ENCODE measurements at places on chromosomes 12 and 14.

- DNase-seq = no peak
These were observed 26.1 kb upstream of the ETV6 start for GRCh38 chr12:11623382-11623781.

GRCh38 chr14:61868846-61869245 is 106.6 kb downstream of the SNAPC1 start:
- no peak for DNase-seq

DNA sequence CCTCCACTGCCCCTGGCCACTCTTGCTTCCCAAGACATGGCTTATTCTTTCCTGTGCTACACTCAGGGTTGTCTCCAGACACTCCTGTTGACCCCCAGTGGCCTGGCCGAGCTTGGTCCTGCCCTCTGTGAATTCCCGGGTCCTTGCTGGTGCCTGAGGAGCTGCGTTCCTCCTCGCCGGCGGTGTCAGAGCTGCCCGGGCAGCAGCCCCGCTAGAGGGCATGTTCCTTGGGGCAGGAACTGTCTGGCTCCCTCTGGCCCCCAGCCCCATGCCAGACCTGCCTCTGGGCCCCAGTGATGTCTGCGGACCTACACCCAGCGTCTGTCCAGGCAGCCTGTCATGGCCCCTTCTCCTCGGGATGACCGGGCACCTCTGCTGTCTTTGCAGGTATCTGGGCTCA is 68.4 kb downstream of the AACS start:
- DNase-seq = no peak

DNA sequence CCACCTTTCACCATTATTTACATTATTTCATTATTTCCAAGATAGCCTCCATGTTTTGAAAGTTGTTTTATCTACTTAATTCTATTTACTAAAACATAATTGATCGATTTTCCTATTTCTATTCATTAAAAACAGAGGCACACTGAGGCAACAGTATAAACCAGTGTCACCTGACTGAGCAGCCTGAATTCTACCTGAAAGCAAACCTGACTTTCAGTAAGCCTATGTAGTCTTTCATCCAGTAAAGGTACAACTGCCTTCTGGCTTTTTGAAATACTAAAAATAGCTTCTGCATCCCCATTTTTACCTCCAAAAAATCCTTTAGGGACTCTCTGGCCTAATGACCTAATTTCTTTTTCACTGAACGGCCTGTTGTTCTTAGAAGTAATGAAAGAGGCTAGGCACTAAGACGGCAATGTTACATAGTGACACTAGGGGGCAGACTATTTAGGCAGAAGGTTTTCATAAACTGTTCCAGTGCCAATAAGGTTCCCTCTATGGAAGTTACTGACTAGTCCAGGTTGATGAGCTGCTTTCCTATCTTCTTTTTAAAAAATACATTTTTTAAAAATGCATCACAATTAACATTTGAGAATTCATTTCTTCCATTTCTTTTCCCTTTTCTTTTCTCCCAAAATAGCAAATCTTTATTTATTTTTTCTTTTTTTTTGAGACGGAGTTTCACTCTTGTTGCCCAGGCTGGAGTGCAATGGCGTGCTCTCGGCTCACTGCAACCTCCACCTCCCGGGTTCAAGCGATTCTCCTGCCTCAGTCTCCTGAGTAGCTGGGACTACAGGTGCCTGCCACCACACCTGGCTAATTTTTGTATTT is 17.5 kb downstream of the ANAPC5 start:
- no peak for DNase-seq

- DNase-seq = no peak
These were observed 5.7 kb upstream of the VTI1B start for GRCh38 chr14:67680121-67680602.

- DNase-seq = no peak
These were observed 21.9 kb downstream of the CEP170B start for GRCh38 chr14:104886690-104887622.

- no peak for DNase-seq
These were observed 53.5 kb downstream of the FSCB start for GRCh38 chr14:44453433-44454171.

DNA sequence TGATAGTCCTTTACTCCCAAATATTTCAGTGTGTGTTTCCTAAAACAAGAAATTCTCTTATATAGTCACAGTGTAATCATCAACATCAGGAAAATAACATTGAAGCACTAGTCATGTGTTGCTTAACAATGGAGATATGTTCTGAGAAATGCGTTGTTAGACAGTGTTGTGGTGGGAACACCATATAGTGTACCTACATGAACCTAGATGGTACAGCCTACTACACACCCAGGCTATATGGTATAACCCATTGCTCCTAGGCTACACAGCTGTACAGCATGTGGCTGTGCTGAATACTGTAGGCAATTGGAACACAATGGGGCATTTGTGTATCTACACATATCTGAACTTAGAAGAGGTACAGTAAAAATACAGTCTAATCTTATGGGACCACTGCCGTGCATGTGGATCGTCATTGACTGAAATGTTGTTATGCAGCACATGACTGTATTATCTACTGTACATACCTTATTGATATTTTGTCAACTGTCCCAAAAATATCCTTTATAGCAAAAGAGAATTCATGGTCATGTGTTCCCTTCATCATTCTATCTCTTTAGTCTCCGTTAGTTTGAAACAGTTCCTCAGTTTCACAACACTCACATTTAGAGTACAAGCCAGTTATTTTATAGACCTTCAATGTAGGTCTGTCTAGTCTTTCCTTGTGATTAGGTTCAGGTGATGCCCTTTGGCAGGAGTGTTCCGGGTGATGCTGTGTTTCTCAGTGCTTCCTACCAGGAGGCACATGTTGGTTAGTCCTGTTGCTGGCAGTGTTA is 109.7 kb downstream of the SLC25A47 start:
- no peak for DNase-seq

DNA sequence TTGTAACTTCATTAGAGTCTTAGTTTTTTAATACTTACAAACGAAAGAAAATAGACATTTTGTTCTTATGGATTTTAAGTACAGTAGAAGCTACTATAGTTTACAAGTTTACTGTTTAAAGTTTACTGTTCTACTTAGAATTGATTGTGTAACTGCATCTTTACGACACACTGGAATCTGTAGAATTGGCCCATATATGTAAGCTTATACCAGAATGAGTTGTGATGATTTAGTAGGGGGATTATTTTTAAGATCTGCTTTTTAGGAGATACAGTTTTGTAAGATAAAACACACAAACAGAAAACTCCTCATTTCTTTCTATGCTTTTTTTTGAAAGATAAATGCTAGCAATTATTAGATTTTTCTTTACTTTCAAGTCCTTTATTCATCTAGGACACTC is 30.2 kb upstream of the NAV3 start:
- DNase-seq = no peak

- no peak for DNase-seq
These were observed 99.9 kb downstream of the BCAT1 start for GRCh38 chr12:24848941-24849477.

- no peak for DNase-seq
These were observed 292.7 kb downstream of the LRFN5 start for GRCh38 chr14:41899416-41899815.

GRCh38 chr14:55873169-55873568 is 245.0 kb upstream of the PELI2 start:
- no peak for DNase-seq

- no peak for DNase-seq
These were observed 50.4 kb upstream of the RIN3 start for GRCh38 chr14:92463141-92463540.

- DNase-seq = no peak
These were observed 25.3 kb upstream of the DHRS2 start for GRCh38 chr14:23610815-23611289.

- no peak for DNase-seq
These were observed 9.3 kb downstream of the GRIP1 start for GRCh38 chr12:66669541-66669940.

- DNase-seq = no peak
These were observed 21.1 kb downstream of the SMCO2 start for GRCh38 chr12:27467641-27468040.

GRCh38 chr12:2753536-2753935 is 41.2 kb upstream of the FKBP4 start:
- no peak for DNase-seq

- no peak for DNase-seq
These were observed 105.4 kb downstream of the SRGAP1 start for GRCh38 chr12:63949902-63950301.

DNA sequence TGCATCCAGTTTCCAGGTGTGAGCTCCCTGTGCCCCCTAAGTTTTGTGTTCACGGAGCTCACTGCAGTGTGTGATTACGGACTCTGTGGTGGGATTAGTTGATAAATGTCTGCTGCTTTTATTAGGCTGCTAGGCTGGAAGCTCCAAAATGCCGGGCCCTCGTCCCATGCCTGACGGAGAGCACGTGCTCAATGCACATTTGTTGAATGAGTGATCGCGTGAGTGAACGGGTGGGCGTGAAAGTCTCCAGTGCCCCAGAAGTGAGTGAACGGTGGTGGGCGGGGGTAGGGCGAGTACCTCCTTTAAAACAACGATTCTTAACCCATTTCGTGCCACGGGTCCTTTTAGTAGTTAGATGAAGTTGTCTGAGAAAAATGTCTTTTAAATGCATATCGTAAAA is 175.5 kb downstream of the AACS start:
- DNase-seq = no peak

DNA sequence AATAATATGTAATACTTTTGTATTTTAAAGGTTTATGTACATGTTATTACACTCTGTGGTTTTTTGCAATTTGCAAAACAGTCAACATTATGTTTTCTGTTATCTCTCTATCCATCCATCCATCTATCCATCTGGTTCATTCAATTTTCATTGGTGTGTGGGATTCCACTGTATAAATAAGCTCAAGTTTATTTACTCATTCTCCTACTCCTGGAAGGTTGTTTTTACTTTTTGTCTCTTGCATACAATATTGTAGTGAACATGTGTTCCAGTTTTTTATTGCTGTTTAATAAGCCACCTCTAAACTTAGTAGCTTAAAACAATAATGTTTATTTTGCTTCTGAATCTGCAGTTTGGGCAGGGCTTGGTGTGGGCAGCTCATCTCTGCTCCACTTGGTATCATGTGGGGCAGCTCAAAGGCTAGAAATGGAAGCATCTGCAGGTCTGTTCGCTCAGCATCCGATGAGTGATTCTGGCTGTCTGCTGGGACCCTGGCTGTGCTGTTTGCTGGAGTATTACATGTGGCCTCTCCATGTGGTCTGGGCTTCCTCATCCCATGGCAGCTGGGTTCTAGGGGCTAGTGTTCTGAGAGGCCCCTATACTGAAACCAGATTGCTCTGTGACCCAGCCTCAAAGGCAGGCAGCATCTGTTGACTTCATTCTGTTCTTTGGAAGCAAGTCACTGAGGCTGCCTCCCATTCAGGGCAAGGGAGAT is 98.8 kb downstream of the SLC25A47 start:
- DNase-seq = no peak

DNA sequence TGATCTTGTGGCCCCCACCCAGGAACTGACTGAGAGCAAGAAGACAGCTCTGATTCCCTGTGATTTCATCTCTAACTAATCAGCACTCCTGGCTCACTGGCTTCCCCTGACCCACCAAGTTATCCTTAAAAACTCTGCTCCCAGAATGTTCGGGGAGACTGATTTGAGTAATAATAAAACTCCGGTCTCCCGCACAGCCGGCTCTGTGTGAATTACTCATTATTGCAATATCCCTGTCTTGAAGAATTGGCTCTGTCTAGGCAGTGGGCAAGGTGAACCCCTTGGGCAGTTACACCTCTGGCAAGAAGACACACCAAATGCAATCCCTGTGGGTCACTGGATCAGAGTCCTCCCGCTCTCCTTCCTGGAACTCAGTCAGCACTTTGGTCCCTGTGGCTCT is 21.3 kb downstream of the SLC7A7 start:
- DNase-seq = no peak

Measured in activated CD4-positive, CD25-positive, alpha-beta regulatory T cell treated with anti-CD3 and anti-CD28 coated beads, Interleukin-2, amount 50 U/mL, for 16 hours (primary cell).